Activated CD4-positive, alpha-beta T cell treated with anti-CD3 and anti-CD28 coated beads, Interleukin-2, Interleukin-6, amounts not matched to agents 100 ng/mL and 50 ng/mL, durations not matched to agents 16 hours and 8 hours (primary cell): ENCODE measurements at places on chromosomes 12 and 14.

- no peak for DNase-seq
Observed at GRCh38 chr12:109817627-109818231, 15.5 kb downstream of the TRPV4 start.

- peak; percentile 14 for DNase-seq
Observed at GRCh38 chr12:101743724-101744472, 4.6 kb upstream of the SYCP3 start.

- no peak for DNase-seq
Observed at GRCh38 chr12:25829192-25829591, 129.3 kb upstream of the RASSF8 start.

DNA sequence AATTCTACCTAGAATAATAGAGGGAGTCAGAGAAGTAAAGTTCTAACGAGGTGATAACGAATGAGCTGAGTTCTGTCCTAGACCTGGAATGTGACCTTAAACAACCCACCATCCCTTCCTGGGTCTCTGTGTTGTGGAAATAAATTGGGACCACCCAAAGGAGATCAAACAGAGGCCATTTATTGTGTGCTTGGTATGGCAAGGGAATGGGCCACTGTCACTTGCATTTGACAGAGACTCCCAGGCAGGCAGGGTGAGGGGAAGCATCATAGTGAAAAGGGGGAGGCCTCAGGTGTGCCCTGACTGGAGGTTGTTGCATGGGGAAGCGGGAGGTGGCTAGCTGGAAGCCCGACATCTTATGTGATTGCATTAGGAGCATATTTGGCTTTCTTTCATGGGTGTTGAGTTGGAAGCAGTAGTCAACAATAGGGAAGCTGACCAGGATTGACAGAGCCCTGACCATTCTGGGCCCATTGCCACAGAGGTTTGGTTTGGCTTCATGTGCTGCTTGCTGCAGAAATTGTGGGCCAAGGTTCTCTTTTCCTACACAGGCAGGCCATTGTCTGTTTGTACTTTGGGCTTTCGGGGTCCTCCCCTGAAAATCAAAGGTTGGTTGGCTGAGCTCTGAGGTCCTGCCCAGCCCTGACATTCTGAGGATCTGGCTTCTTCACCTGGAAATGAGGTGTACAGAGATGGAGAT is 17.6 kb upstream of the FAM181A start:
- DNase-seq, result no peak

GRCh38 chr12:79674629-79675028 is 16.1 kb downstream of the PAWR start:
- DNase-seq, result peak; percentile 18

GRCh38 chr12:57754411-57755193 is at the start of gene MARCHF9:
Gene MARCHF9, plus strand, starts transcription at chr12:57755103. Its CDS starts 426 bp downstream, at chr12:57755529.
- DNase-seq, result peak; percentile 89
